NCI-H1048 (cell line): ENCODE measurements at places on chromosomes 13 and 19.

- no peak for DNase-seq
Measured at GRCh38 chr19:41904118-41904870, 21.3 kb downstream of the ARHGEF1 start.

DNA sequence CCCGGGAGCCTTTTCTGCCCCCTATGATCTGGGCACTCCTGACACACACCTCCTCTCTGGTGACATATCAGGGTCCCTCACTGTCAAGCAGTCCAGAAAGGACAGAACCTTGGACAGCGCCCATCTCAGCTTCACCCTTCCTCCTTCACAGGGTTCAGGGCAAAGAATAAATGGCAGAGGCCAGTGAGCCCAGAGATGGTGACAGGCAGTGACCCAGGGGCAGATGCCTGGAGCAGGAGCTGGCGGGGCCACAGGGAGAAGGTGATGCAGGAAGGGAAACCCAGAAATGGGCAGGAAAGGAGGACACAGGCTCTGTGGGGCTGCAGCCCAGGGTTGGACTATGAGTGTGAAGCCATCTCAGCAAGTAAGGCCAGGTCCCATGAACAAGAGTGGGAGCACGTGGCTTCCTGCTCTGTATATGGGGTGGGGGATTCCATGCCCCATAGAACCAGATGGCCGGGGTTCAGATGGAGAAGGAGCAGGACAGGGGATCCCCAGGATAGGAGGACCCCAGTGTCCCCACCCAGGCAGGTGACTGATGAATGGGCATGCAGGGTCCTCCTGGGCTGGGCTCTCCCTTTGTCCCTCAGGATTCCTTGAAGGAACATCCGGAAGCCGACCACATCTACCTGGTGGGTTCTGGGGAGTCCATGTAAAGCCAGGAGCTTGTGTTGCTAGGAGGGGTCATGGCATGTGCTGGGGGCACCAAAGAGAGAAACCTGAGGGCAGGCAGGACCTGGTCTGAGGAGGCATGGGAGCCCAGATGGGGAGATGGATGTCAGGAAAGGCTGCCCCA is 8.5 kb upstream of the CEACAM7 start:
- no peak for DNase-seq

DNA sequence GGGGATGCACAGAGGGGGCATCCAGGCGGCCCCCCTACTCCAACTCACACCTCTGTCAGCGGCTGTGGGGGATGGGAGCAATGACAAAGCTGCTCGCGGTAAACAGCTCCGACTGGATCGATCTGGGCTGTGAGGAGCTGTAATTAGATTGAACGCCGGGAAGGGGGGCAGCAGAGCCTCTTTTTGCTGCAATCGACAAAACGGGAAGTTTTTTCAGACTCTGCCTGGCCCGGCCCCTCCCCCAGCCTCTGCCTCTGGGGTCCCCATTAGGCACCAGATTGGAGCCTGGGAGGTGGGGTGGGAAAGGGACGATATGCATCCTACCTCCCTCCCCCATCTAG is 16.3 kb downstream of the ONECUT3 start:
- no peak for DNase-seq

GRCh38 chr13:24271601-24272451 is 37.6 kb upstream of the C1QTNF9 start:
- no peak for DNase-seq

- DNase-seq = no peak
Measured at GRCh38 chr13:41568143-41568971, 111.0 kb downstream of the RGCC start.

- DNase-seq = no peak
Measured at GRCh38 chr13:94974015-94974951, 261.9 kb upstream of the SOX21 start.

- DNase-seq = no peak
Measured at GRCh38 chr13:30172593-30173302, 134.6 kb downstream of the KATNAL1 start.
